ENCODE measurements at places on chromosomes 12 and 14. TPM values are rescaled to one million over a fixed set of nuclear protein-coding genes. Genes with fewer than 3 reads are reported as not detected.

The TUNAR gene
- 0.44 TPM for polyA plus RNA-seq

The KCNH5 gene
- polyA plus RNA-seq, result not detected

The NEUROD4 gene
- not detected for polyA plus RNA-seq

The OLR1 gene
- 5.7 TPM for polyA plus RNA-seq

The CELA1 gene
- polyA plus RNA-seq, result not detected

The BORCS5 gene
- 6.3 TPM for polyA plus RNA-seq

The INSM2 gene
- polyA plus RNA-seq, result not detected

The PCED1B gene
- 2.4 TPM for polyA plus RNA-seq

The FAM181A gene
- not detected for polyA plus RNA-seq

The DHRS2 gene
- 9.7 TPM for polyA plus RNA-seq

The AMDHD1 gene
- 0.37 TPM for polyA plus RNA-seq

The SALL2 gene
- 3.1 TPM for polyA plus RNA-seq

GRCh38 chr14:54786838-54787237, 115.8 kb downstream of the GCH1 start:
- no peak for DNase-seq

DNA sequence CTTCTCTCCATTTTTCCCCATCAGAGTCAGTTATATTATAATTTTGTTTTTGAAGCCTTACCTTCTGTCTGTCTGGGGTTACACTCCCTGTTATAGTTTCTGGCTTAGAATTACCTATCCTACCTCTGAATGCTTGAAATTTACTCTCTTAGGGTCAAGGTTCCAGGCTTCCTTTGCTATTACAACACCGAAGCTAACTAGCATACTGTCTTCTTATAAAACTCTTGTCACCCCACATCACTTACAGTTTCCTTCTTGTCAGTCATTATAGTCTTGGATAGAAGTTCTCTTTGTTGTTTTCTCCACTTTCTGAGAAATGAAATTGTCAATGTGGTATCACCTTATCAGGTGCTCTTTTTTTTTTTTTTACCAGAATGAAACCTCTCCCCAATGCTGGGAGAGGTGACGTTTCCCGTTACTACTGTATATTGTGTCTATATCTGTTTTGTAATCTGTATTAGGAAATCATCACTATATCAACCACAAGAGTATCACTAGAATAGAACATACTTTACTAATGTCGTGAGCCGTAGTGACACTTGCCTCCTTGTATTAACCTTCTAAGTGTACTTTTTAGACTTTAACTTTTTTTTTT, 69.2 kb upstream of the PSMA6 start:
- no peak for DNase-seq

- DNase-seq, result no peak
Observed at GRCh38 chr12:26116829-26117715, 7.8 kb downstream of the BHLHE41 start.

- DNase-seq, result no peak
Observed at GRCh38 chr12:14188744-14189143, 176.7 kb upstream of the ATF7IP start.

- DNase-seq, result no peak
Observed at GRCh38 chr12:91562476-91562875, 379.9 kb upstream of the DCN start.

- DNase-seq, result peak; percentile 12
Observed at GRCh38 chr12:26936559-26937442, 980 bp downstream of the INTS13 start.

DNA sequence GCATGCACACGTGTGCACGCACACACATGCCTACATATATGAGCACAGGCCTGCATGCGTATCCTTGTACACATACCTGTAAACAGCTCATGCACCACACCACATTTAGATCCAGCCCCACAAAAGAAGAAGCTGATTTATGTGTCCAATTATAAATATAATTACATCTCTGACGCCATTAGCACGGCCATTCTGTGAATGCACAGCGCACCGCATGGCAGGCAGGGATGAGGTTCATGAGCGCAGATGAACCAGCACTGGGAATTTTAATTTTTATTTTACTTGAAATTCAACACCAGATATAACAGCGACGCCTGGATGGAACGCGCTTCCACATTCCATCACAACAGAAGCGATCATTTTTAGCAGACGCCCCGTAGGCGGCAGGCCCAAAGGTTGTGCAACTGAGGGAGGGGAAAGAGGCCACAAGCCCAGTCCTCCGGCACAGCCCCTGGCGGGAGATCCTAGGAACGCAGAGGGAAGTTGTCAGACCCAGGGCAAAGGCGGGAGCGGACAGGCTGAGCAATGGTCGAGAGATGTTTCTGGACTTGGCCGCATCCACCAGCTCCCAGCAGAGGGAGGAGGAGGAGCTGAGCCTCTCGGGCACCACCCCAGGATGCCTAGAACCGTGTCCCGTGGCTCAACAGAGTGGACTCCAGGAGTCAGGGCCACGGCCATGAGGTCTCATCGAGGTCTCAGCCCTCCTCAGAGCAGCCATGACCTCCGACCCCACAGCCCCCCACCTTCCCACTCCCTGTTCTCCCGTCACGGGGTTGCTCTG, 37.9 kb upstream of the GALNT9 start:
- peak; percentile 45 for DNase-seq

GRCh38 chr14:69855180-69855832, 23.9 kb upstream of the SMOC1 start:
- DNase-seq, result no peak

GRCh38 chr12:75979181-75979580, 52.4 kb downstream of the PHLDA1 start:
- no peak for DNase-seq

DNA sequence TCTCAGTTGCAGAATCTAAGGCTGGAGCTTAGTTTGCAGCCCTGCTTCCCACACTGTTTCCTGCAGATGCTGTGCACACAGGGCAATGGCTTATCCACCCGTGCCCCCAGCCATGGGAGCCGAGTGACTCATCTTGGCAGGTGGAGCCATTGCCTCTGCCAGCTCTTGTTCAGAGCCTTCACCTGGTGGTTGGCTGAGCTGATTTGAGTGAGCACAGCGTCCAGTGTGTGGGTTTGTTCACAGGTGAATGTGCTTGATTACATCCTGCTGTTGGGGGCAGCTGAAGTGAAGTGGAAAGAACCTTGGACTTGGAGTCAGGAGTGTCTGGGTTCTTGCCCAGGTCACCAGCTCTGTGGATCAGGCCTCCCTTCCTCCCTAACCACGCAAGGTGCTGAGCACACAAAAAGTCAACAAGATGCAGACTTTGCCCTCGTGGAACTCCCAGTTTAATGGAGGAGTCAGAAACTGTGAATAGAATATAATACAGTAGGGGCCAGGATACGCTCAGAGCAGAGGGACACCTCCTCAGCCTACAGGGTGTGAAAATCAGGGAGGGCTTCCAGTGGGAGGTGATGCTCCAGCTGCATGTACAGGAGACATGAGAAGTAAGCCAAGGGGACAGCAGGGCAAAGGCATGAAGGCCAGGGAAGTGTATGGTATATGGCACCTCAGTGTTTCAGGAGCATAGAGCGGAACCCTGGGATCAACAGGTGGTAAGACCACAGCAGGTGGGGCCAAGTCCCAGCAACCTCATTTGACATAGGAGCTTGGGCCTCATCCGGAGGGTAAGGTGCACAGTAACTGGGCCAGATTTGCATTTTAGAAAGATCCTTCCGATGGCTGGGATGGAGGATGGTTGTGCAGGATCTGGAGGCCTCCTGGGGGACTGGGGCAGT, 22.8 kb downstream of the JDP2 start:
- DNase-seq, result peak; percentile 90

DNA sequence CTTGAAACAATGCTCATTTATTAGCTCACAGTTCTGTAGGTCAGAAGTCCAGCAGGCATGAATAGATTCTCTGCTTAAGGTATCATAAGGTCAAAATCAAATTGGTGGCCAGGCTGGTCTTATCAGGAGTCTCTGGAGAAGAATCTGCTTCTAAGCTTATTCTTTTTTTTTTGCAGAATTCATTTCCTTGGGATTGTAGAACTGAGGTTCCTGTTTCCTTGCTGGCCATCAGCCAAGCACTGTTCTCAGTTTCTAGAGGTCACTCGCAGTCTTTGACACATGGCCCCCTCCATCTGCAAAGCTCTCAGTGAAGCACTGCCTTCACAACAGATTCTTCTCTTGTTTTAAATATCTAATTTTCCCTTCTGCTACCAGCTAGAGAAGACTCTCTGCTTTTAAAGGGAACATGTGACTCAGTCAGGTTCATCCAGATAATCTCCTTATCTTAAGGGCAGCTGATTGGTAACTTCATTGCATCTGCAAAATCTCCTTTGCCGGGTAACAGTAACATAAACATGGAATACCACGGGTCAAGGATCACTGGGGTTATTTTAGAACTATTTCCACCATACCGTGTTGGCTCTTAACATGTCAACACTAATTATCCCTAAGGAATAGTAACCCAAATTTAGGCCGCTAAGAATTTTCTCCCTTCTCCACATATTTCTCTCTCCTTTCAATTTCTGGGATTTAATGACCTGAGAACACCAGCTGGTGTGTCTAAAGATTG, 25.3 kb downstream of the RHOJ start:
- no peak for DNase-seq

DNA sequence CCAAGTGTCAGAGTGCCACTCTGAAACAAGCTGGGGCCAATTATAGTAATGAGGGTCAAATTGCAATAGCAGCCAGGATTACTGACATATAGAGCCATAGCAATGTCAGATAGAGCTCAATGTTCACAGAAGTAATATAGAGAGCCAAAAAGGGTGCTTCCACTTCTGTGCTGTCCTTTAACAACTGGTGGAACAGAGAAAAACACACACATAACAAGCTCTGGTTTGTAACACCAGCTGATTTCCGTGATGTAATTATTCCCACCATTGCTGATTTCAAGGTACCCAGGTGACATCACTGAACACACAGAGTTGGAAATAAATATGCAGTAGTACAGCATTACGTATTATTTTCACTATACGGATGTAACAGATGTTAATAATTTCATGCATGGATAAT, 3.0 kb upstream of the CLEC2B start:
- no peak for DNase-seq

GRCh38 chr12:98453070-98453469, 62.3 kb upstream of the TMPO start:
- no peak for DNase-seq

GRCh38 chr14:68730348-68730747, 62.5 kb downstream of the ZFP36L1 start:
- DNase-seq, result no peak

- DNase-seq, result no peak
Observed at GRCh38 chr12:6041891-6042290, 82.6 kb downstream of the VWF start.

DNA sequence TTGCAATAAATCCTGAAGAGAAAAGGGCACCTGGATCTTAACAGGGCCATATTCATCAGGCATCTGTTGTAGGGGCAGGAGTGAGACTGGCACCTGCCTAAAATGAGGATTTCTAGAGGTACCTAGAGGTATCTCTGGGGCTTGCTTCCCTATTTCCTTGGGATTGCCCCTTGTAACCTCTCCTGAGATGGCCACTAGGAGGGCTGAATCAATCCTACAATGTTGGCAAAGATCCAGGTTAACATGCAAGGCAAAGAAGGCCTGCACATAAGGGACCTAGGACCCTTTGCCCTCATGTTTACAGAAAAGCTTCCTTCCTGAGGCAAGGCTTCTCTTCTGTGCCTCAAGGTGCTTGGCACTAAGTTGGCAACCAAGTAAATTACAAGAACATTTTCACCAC, 25.8 kb upstream of the CLEC4E start:
- no peak for DNase-seq

- DNase-seq, result no peak
Observed at GRCh38 chr12:131892711-131893604, 1.5 kb upstream of the ULK1 start.

- no peak for DNase-seq
Observed at GRCh38 chr14:99174081-99174769, 97.8 kb downstream of the BCL11B start.

- DNase-seq, result no peak
Observed at GRCh38 chr14:80275208-80275850, 64.0 kb upstream of the DIO2 start.

GRCh38 chr12:92745856-92746550, 43.2 kb downstream of the PLEKHG7 start:
- DNase-seq, result peak; percentile 28

GRCh38 chr12:77940011-77940423, 109.3 kb downstream of the NAV3 start:
- DNase-seq, result no peak

DNA sequence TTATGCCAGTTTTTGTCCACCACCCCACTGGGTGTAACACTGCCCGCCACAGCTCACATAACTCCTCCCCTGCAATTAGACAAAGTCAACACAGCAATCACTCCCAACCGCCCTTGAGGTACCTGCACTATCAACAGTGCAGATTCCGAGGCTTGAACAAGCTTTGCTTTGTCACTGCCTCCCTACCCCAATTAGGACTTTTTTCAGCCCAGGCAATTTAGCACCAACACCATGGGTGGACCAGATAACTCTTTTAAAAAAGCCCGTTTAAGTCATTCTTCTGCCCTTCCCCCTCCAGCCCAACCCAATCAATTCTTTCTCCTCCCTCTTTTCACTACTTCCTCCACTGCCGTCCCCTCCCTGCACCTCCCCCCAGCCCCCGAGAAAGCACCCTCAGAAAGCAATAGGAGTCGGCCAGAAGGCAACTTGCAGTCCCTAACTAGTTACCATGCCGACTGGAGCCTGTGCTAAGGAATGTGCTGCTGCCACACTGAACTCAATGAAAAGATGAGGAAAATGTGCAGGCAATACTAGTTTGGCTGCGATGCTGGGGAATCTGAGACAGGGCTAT, 45.7 kb upstream of the OTX2 start:
- peak; percentile 43 for DNase-seq

DNA sequence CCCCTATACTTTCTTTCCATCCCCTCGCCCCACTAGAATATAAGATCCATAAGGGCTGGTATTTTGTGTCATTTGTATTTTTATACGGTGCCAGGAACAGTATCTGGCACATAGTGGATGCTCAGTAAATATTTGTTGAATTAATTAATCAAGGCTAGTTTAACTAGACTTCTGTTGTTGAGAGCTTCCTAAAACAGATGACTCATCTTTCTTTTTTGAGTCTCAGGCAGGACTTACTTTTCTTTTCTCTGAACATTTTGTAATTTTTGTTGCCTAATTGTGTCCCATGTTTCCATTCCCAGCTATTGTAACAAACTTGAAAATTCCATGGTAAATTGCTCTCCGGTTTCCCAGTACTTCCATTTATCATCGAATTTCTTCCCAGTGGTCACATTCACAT, 16.7 kb downstream of the STK38L start:
- no peak for DNase-seq

Data from stomach (tissue), 19 donors.